Stimulated activated naive B cell treated with anti-CD40 and anti-IgM and Interleukin-4, amounts not matched to agents 10 μg/mL and 1 μg/mL and 100 μg/mL, for 72 hours (primary cell): ENCODE measurements at places on chromosomes 12 and 14.

GRCh38 chr14:70908935-70909641 is 1.8 kb downstream of the PCNX1 start:
- H3K4me1 ChIP-seq, result peaks cover 44% of the 10 kb centered on the region
- H3K4me3 ChIP-seq, result peak overlapping the region; percentile 89
- peaks cover 13% of the 10 kb centered on the region for H3K36me3 ChIP-seq
- no peak for DNase-seq

DNA sequence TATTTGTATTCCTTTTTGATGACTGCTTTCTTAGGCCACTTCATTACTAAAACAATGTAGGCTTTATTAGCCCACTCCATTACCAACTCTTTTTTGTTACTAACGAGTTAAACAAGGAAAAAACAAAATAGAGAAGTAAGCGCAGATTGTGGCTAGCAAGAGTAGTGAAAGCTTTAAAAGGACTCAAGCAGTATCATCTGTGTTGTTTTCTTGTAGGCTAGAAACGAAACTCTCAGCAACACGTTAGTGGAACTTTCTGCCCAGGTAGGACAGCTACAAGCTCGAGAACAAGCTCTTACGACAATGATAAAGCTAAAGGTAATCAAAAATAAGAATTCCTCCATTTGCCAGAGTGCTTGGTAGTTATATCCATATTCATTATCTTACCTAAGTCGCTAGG is 11.1 kb downstream of the CCDC62 start:
- no peaks in the 10 kb centered on the region for H3K27me3 ChIP-seq
- H3K36me3 ChIP-seq, result no peaks in the 10 kb centered on the region
- no peaks in the 10 kb centered on the region for H3K4me1 ChIP-seq
- no peak overlapping the region for H3K4me3 ChIP-seq

- H3K36me3 ChIP-seq, result peaks cover 16% of the 10 kb centered on the region
- peaks cover 26% of the 10 kb centered on the region for H3K27me3 ChIP-seq
- DNase-seq, result no peak
- no peak overlapping the region for H3K4me3 ChIP-seq
- peaks cover 8% of the 10 kb centered on the region for H3K4me1 ChIP-seq
These were observed 241.5 kb downstream of the SNAPC1 start for GRCh38 chr14:62003701-62004100.

DNA sequence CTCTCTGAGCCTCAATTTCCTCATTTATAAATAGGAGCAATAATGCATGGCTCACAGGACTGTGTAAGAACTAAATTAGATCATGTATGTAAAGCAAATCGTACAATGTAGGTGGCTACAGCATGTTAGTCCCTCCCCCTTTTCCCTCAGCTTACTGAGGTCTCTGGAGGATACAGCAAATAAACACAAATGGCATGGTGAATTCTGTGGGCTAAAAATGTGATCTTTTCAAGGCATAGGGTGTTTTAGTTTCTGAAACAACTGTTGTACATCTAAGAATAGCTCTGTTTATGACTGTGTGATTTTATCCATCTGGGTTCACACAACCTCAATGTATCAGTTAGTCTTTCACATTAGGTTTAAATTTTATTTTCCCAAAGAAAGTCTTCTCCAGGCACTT is 121.2 kb upstream of the PLEKHG7 start:
- H3K27me3 ChIP-seq, result no peaks in the 10 kb centered on the region
- no peak overlapping the region for H3K27ac ChIP-seq
- peaks cover 2% of the 10 kb centered on the region for H3K4me1 ChIP-seq
- no peak overlapping the region for H3K4me3 ChIP-seq
- peaks cover 8% of the 10 kb centered on the region for H3K36me3 ChIP-seq

DNA sequence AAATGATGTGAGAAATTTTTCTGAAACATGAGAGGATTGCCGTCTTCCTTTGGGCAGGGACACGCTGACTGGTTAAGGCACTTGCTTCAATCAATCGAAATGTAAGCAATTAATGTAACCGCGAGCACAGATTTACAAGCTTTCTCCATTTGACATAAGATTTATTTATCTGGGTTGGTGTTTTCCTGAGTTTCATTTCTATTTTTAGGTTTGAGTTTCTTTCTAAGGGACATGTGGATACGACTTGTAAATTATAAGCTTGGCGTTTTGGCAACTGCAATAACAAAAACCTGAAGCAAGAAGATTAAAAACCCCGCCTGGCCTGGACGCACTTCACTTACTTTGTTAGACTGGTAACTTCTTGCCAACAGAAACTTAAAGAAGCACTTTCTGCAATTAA is 20.3 kb upstream of the SINHCAF start:
- peaks cover 12% of the 10 kb centered on the region for H3K27me3 ChIP-seq
- no peaks in the 10 kb centered on the region for H3K36me3 ChIP-seq
- no peak overlapping the region for H3K4me3 ChIP-seq
- no peak overlapping the region for H3K27ac ChIP-seq

DNA sequence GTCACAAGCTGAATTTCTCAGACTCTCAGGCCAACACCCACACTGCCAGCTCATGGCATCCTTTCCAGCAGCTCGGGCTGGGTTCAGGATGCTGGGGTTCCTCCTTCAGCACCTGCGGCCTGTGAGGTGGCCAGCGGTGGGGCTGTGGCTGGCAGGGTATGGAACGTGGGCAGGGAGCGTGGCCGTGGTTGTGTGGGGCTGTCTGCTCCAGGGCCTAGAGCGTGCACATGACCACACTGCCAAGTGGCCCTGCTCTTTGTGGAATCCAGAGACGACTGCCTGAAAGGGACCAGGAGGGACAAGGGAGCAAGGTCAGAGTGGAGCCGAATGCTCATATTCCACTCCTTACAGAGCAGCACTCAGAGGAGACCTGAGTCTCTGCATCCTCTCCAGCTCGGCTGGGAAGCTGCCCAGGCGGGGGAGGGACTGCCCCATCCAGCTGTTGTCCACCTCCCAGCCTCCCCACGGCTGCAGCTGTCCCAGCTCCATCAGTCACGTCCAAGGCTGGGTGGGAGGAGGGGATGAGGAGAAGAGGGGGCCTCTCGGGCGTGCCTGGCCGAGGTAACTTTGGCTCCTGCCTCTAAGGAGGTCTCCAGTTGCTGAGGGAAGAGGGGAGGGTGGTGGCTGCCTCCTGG is 71.3 kb downstream of the TSPAN9 start:
- no peak overlapping the region for H3K27ac ChIP-seq
- peaks cover 56% of the 10 kb centered on the region for H3K27me3 ChIP-seq
- H3K4me1 ChIP-seq, result peaks cover 3% of the 10 kb centered on the region
- H3K4me3 ChIP-seq, result no peak overlapping the region

- H3K36me3 ChIP-seq, result peaks cover 57% of the 10 kb centered on the region
- no peak overlapping the region for H3K4me3 ChIP-seq
- H3K27ac ChIP-seq, result peak overlapping the region; percentile 60
- no peaks in the 10 kb centered on the region for H3K27me3 ChIP-seq
- DNase-seq, result no peak
These were observed 25.7 kb downstream of the TBC1D15 start for GRCh38 chr12:71865166-71865713.

GRCh38 chr12:76490763-76491162 is 68.8 kb downstream of the OSBPL8 start:
- H3K27me3 ChIP-seq, result no peaks in the 10 kb centered on the region
- no peak for DNase-seq
- H3K27ac ChIP-seq, result no peak overlapping the region

DNA sequence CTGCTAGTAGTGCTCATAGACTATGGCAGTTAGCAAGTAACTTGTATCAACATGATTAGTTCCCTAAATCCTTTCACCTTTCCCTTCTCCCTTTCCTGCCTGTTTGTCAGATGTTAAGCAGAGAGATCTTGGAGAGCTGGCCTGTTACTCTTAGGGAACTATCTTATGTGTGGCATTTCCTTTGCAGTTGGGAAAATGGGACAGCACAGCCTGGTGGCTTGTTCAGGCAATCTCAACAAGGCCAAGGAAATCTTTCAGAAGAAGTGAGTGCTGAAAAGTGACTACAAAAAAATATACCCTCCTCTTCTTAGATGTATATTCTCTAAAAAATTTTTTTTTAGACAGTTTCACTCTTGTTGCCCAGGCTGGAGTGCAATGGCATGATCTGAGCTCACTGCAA is 7.4 kb downstream of the PARP2 start:
- H3K36me3 ChIP-seq, result peaks cover 63% of the 10 kb centered on the region
- peaks cover 1% of the 10 kb centered on the region for H3K4me1 ChIP-seq
- H3K27me3 ChIP-seq, result no peaks in the 10 kb centered on the region
- no peak for DNase-seq
- no peak overlapping the region for H3K4me3 ChIP-seq

DNA sequence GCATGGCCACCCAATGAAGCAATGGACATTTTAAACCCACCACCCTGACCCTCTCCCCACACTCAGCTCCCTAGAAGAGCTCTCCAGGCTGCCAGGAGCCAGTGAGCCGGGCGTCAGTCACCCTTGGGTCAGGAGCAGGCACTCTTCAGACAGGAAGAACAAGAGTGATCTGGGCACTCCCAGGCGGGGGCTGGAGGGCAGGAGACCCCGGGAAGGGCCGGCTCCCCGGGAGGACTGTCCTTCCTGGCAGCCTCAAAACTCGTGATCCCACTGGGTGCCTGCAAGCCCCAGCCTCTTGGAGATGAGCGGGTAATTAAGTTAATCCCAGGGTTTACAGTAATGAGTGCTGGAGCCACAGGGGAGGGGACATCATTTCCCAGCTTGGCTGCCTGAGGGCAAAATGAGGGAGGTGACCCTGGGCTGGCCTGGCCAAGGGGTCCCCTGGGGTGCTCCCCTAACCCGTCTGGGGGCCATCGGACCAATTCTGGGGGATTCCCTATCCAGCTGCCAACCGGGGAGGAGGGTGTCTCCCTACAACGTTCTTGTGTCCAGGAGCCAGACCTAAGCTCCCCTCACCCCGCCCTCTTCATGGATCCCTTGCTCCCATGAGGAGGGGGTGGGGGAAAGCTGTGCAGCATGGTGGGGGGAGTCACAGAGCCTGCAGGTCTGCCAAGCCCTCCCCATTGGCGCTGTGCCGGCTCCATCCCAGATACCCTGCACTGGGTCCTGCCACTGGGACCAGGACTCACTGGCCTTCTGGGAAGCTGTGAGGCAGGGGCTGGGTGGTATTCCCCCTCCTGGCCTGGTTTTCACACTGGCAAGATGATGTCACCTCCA is 59.2 kb downstream of the CCNK start:
- no peak for DNase-seq
- no peak overlapping the region for H3K4me3 ChIP-seq
- no peak overlapping the region for H3K27ac ChIP-seq
- peaks cover 9% of the 10 kb centered on the region for H3K4me1 ChIP-seq

GRCh38 chr14:94449930-94450329 is 2.7 kb downstream of the SERPINA11 start:
- H3K4me1 ChIP-seq, result no peaks in the 10 kb centered on the region
- H3K4me3 ChIP-seq, result no peak overlapping the region
- H3K36me3 ChIP-seq, result no peaks in the 10 kb centered on the region
- peaks cover 11% of the 10 kb centered on the region for H3K27me3 ChIP-seq

GRCh38 chr12:388541-389141 is 479 bp downstream of the KDM5A start:
- H3K27ac ChIP-seq, result peak overlapping the region; percentile 99
- no peak for DNase-seq
- H3K4me3 ChIP-seq, result peak overlapping the region; percentile 98
- H3K27me3 ChIP-seq, result no peaks in the 10 kb centered on the region

- H3K4me1 ChIP-seq, result peaks cover 39% of the 10 kb centered on the region
- peaks cover 8% of the 10 kb centered on the region for H3K36me3 ChIP-seq
- no peaks in the 10 kb centered on the region for H3K27me3 ChIP-seq
These were observed 28.1 kb downstream of the CRADD start for GRCh38 chr12:93705237-93705636.

DNA sequence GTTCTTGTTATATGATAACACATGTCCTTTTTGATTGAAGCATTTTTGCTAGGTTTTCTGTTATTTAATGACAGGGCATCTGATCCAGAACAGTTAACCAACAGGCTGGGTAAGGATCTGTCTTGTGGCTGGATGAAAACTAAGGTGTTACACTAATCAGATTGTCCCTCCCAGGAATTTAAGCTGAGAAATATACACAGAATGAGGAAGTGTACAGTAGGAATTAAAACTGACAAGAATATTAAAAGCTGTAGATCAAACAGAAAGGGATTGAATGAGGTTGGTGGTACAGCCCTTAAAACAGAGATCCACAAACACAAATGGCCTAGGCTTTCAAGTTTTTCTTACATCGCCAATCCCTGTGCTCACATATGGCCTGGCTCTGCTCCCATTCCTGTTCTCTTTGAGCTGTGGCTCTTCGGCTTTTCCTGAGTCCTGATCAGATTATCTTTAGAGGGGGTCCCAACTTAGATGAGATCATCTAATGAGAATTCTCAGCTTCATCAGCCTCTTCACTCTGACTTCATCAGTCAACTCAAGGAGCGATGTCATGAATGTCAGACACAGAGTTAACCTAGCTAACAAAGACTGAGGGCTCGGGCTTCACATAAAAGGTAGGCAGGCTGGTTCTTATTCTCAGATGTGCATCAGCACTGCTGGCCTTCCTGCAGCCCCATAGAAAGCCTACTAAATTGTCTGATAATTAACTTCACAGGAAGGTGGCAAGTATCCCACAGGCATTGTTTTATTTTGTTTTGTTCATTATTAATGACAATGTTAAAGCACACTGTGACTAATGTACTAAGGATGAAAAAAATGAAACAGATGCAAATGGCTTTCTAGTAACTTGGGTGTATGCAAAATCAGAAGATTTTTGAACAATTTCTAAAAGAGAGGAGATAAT is 11.4 kb downstream of the PYGL start:
- H3K27ac ChIP-seq, result no peak overlapping the region
- H3K4me3 ChIP-seq, result no peak overlapping the region
- DNase-seq, result no peak
- no peaks in the 10 kb centered on the region for H3K36me3 ChIP-seq

- H3K27ac ChIP-seq, result no peak overlapping the region
- peaks cover 6% of the 10 kb centered on the region for H3K27me3 ChIP-seq
- no peak for DNase-seq
- no peak overlapping the region for H3K4me3 ChIP-seq
- no peaks in the 10 kb centered on the region for H3K36me3 ChIP-seq
- H3K4me1 ChIP-seq, result peaks cover 60% of the 10 kb centered on the region
These were observed 160.7 kb upstream of the CCND2 start for GRCh38 chr12:4112734-4113325.

DNA sequence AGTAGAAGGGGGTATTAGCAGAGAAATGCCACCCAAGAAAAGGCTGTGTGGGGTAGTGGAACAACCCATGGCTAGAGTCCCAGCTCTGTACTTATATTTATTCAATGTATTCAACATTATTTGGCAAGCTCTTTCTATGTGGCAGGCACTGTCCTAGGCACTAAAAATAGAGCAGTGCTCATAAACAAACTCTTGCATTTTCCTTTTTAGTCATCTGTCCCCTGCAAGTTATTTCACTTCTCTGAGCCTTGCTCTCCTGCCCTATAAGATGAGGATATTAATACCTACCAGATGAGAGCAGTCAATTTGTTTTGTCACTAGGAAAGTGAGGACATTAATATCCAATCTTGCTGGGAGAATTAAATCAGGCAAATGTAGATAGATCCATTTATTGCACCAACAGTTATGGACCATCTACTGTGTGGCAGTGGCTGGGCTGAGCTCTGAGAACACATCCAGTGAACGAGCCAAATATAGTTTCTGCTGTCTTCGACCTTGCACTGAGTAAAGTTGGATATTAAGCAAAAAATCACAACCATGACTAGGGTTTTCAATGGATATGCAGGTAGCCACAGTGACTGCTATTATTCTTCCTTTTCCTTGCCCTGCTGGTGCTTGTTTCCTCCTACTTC is 314.3 kb upstream of the TBX3 start:
- H3K4me1 ChIP-seq, result no peaks in the 10 kb centered on the region
- DNase-seq, result no peak
- H3K36me3 ChIP-seq, result no peaks in the 10 kb centered on the region
- H3K27ac ChIP-seq, result no peak overlapping the region
- no peak overlapping the region for H3K4me3 ChIP-seq
